ENCODE measurements at places on chromosomes 12 and 14. TPM values are rescaled to one million over a fixed set of nuclear protein-coding genes. Genes with fewer than 3 reads are reported as not detected.

The C14orf93 gene
- total RNA-seq = 12.4 TPM

The ATP5F1B gene
- 976 TPM for total RNA-seq

The SERPINA12 gene
- not detected for total RNA-seq

The AQP6 gene
- total RNA-seq = not detected

The HOXC9 gene
- 1.5 TPM for total RNA-seq

The MYF5 gene
- not detected for total RNA-seq

The ANO2 gene
- 0.39 TPM for total RNA-seq

The NPAS3 gene
- total RNA-seq = 3.6 TPM

The KRT3 gene
- not detected for total RNA-seq

The OR4E2 gene
- total RNA-seq = not detected

The FAM222A gene
- 37.6 TPM for total RNA-seq

The SERPINA9 gene
- total RNA-seq = not detected

The CCDC177 gene
- 0.08 TPM for total RNA-seq

The TAS2R31 gene
- 2.5 TPM for total RNA-seq

The OR6C4 gene
- total RNA-seq = not detected

The IL22 gene
- not detected for total RNA-seq

The SELPLG gene
- total RNA-seq = 16.6 TPM

The HSP90B1 gene
- total RNA-seq = 503 TPM

The CALM1 gene
- total RNA-seq = 191 TPM

The ESPL1 gene
- total RNA-seq = 4.1 TPM

The PPFIA2 gene
- 7.4 TPM for total RNA-seq

The VSX2 gene
- total RNA-seq = not detected

The PTPRR gene
- total RNA-seq = 1.5 TPM

The KRT73 gene
- not detected for total RNA-seq

The SUDS3 gene
- total RNA-seq = 75.3 TPM

The GALC gene
- 28.9 TPM for total RNA-seq

The POTEG gene
- total RNA-seq = not detected

The KRT6C gene
- total RNA-seq = not detected

The CLEC4A gene
- 3.6 TPM for total RNA-seq

The LUM gene
- 407 TPM for total RNA-seq

The PLBD1 gene
- 6.6 TPM for total RNA-seq

The NYNRIN gene
- 6.5 TPM for total RNA-seq

The RNU4-1 gene
- under 0.01 TPM for total RNA-seq

The OR6C75 gene
- total RNA-seq = not detected
